Stimulated activated CD8-positive, alpha-beta memory T cell treated with anti-CD3 and anti-CD28 coated beads, Interleukin-4, amount 100 ng/mL, for 24 hours (primary cell): ENCODE measurements at places on chromosomes 13 and 19.
A peak's percentile ranks its signal among the peaks of the same experiment; 100 is the strongest.

DNA sequence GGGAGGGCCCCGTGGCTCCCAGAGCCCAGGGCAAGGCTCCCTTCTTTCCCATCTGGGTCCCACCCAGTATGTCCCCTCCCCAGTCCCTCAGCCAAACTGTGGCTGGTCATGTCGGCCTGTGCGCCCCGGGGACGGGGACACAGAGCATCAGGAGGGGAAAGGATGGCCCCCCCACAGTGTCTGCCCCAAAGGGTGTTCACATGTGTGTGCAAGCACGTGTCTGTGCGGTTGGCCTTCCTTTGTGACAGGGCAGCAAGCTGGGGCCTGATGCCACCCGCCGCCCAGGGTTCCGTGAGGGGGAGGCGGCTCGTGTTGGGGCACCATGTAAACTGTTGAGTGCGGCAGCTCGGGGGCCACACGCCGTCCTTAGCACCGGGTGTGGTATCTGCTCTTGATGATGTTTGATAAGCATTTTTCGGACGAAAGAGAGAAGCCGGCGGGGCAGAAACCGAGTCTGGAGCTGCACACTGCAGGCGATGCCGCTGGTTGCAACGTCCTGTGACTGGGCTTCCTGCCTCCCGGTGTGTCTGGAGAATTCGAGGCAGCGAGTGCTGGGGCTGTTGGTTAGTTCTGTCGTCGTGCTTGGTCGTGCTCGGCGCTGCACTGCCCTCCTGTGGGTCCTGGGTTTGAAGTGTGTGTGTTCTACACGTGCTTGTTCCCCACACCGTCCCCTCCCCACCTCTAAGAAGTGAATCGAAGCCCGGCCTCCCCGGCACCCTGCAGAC, 18.4 kb downstream of the GNA11 start:
- no peak for DNase-seq

- no peak for DNase-seq
These were observed 20.5 kb downstream of the ATP4B start for GRCh38 chr13:113637262-113638160.

DNA sequence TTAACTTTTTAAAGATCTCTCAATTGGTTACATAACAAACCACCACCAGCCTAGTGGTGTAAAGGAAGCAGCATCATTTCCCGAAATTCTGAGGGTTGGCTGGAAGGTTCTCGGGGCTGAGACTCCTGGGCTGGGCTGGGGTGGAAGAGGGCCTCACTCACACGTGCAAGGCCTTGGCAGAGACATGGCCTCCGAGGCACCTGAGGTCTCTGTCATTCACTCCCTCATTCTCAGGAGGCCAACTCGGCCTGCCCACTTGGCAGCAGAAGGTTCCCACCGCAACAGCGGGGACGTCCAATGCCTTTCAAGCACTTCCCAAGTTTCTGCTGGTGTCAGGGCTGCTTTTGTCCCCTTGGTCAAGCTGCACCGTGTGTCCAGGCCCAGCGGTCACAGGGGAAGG, 18.6 kb upstream of the RASA3 start:
- no peak for DNase-seq

DNA sequence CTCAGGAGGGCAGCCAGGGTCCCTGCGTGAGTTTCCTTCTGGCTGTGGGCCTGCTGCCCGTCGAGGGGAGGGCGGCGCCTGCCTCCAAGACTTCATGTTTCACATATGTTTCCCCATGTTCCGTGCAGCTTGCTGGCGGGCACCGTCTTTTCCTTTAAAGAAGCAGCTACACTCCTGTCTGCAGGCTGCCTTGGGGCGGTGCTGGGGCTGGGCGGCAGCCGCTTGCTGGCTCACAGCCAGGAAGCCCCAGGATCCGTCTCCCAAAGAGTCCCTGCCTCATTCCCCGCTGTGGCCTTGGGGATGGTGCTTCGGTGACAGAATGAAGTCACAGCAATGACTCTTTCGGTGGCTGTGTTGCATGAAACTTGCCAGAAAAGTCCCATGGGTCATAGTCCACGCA, 24.9 kb downstream of the PIAS4 start:
- no peak for DNase-seq

DNA sequence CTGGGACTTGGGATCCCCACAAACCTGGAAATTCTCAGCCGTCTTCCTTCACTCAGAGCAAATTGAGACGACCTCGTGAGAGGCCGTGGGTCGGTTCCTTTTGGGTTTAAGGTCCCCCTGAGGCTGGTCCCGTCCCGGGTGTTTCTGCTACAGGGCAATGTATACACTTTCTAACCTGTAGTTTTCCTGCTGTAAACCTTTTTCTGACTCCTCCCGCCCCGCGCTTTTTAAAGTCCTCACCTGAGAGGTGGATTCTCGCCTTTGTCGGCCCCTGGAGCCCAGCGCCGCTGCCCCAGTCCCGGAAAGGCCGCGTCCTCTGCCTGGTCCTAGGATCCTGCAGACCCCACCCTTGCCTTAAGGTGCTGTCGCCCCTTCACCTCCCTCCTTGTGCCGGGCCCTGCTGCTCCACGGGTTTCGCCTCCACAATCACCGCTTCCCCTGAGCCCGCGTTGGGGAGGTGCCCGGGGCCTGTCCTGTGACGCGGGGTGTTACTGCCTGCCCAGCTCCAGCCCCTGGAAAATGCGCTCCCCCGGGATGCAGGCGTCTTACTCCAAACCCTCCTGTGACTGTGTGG, 391 bp downstream of the ZNF761 start:
- DNase-seq = no peak

DNA sequence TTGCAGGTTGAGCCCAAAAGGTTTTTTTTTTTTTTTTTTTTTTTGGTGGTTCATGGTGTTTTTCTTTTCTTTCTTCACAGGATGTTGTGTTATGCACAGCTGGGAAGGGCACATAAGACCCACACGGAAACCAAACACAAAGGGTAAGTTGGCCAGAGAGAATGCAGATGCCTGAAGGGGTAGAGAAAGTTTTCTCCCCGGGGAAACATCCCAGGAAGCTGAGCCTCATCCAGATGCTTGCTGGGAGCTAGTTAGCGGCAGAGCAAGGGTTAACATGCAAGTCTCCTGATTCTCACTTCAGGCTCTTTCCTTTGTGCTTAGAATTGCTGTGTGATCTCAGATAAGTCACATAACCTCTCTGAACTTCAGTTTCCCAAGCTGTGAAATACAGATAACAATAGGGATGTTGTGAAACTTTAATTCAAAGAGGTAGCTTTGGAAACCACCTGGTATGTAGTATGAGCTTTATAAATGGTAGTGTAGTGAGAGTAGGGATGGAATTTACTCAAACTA, 3.1 kb downstream of the ADGRE1 start:
- DNase-seq = no peak

- no peak for DNase-seq
These were observed 110.3 kb downstream of the NHLRC3 start for GRCh38 chr13:39148513-39148961.

DNA sequence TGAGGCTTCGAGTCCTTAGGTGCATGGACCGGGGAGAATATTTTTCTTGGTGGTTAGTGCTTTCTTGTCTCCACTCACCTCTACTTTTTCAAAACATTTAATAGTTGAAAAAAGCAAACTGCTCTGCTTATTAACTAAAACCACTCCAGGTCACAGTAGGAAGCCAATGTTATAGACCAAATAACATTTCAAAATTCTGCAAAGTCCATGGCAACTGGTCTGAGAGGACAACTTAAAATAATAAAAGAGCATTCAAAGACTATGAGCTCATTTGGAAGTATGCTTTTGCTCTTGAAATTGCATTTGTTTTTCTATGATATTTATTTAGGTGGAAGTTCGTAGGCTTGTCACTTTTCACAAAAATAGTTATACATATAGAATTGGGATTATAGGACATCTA, 483.0 kb downstream of the DCT start:
- no peak for DNase-seq

GRCh38 chr13:35649162-35649561, 172.7 kb upstream of the MAB21L1 start:
- no peak for DNase-seq

- DNase-seq = no peak
These were observed 59.4 kb downstream of the ZAR1L start for GRCh38 chr13:32255724-32256109.

- no peak for DNase-seq
These were observed 150.4 kb downstream of the POSTN start for GRCh38 chr13:37448153-37448552.

- DNase-seq = no peak
These were observed 178.9 kb downstream of the UGGT2 start for GRCh38 chr13:95874286-95874685.

DNA sequence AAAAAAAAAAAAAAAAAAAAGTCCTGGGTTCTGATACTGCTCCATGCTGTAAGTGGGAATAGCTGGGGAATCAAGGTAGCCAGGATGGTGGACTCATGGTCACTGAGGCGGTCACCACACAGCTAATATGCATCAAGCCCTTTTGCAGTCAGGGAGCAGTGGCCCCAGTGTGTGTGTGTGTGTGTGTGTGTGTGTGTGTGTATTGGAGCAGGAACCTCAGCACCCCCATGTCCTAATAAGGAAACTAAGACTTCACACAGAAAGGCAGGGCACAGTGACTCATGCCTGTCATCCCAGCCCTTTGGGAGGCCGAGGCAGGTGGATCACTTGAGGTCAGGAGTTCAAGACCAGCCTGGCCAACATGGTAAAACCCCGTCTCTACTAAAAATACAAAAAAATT, 12.0 kb downstream of the B3GNT3 start:
- DNase-seq = no peak

DNA sequence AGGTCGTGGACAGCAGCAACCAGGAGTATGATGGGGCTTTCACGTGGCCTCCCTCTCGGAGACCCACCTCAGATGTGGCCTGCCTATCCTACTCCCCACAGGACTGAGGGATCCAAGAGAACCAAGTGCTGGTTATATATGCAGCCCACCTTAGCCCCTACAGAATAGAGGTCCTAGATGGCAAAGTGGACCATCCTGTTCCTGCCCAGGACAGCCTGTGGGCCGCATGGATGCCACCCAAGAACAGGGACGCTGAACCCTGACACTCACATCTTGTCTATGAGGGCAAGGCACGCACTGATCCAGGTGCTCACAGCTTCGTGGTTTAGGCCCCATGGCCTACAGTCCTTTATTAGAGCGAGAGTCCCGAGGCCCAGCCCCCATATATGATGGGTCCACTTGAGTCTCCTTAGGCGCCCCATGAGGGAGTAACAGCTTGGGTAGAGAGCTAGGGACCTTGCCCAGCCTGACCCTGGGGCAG, 1.5 kb upstream of the SLC27A5 start:
- no peak for DNase-seq

GRCh38 chr13:26663791-26664190, 96.8 kb downstream of the GPR12 start:
- no peak for DNase-seq

DNA sequence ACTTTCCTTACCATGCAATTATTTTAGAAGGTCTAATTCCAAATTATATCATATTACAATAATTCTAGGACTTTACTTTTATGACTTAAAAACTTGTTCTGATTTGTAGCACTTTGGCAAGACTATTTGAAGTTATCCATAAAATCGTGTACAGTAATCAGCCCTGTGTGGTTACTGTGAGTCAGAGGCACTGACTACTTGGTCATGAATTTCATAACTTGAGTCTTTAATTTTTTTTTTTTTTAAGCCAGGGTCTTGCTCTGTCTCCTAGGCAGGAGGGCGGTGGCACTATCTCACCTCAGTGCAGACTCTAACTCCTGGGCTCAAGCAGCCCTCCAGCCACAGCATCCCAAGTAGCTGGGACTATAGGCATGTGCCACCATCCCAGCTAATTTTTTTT, 1319.2 kb upstream of the SLC10A2 start:
- no peak for DNase-seq

DNA sequence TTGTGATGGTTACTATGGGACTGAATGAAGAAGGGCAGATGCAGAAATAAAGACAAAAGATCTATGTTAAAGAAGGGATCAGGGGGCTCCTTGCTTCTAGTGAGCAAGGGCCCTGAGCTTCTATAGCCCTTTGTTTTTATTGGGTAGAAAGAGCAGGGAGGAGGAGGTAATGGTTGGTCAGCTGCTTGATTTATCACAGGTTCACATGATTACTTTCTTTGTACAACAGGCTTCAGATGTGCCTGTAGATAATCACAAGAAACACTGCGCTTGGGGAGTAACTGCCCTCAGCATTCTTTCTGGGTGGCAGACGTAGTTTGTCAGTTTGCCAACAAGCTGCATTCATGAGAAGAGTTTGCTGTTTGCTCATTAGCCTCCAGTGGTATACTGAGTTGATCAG, 4.8 kb upstream of the ZNF439 start:
- no peak for DNase-seq

DNA sequence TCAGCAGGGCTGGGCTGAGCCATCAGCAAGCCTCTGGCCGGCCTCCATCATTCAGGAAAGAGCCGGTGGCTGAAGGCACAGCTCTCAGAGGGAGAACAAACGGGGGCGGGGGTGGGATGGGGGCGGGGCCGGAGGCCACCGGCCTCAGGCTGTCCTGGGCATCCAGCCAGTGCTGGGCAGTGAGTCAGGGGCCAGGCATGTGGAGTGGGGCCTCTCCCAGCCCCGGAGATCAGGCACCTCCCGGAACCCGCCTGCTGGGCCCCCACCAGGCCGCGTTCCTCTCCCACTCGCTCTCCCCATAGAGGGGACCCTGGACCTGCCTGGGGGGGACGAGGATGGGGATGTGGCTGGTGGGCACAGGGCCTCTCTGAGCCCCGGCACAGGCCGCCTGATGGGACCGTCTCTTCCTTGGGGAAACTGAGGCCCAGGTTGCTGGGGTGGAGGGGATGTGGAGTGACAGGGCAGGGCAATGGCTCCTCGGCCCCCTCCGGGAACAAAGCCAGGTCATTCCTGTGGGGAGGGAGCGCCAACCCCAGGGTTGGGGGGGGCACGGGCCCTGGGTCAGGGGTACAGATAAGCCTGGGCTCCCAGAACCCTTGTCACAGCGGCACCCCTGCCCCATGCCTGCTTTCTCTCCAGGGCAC, 12.9 kb downstream of the SPC24 start:
- DNase-seq = no peak

- DNase-seq = no peak
These were observed 499 bp upstream of the KLK13 start for GRCh38 chr19:51065221-51065960.

GRCh38 chr13:27088619-27089018, 83.0 kb downstream of the USP12 start:
- no peak for DNase-seq

DNA sequence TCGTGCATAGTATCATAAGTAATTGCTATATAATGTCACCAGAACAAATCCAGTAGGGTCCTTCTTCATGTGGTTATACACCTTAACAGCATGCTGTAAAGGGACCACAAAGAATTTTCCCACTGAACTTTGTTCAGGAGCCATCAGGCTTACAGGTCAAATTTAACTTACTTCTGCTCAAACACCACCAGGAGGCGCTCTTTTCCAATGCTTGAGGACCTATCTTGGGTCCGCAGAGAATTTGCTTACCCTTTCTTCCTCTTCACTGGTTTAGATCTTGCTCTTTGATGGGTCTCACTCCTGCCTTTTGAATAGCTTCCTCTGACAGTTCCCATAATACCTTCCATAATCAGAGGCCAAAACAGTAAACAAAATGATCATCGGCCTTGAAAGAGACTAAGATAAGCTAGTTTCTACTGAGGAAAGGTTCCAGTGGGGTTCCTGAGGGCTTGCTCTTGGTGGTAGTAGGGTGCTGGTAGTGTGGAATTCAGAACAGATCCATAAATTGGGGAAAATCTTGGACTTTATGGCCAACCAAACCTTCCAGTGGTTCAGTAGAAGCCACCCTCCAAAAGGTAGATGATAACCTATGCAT, 37.4 kb downstream of the SCGB2B2 start:
- peak; percentile 13 for DNase-seq
